Regular cardiac myocyte (primary cell): ENCODE measurements at places on chromosomes 1 and 21. TPM values are rescaled to one million over a fixed set of nuclear protein-coding genes. Genes with fewer than 3 reads are reported as not detected.

The SPRR4 gene
- not detected in 2 replicates for total RNA-seq

The OR6Y1 gene
- total RNA-seq = not detected in 2 replicates

The MIER1 gene
- 34.1 and 42.0 TPM in 2 replicates for total RNA-seq

The LRRN2 gene
- total RNA-seq = not detected in 2 replicates

The NUP210L gene
- total RNA-seq = under 0.01 and 0.28 TPM in 2 replicates

The LMO4 gene
- 64.8 and 65.4 TPM in 2 replicates for total RNA-seq

The ARHGEF19 gene
- total RNA-seq = 5.4 and 6.2 TPM in 2 replicates

The ADORA3 gene
- not detected in 2 replicates for total RNA-seq

The AMPD1 gene
- not detected in 2 replicates for total RNA-seq

The FNDC5 gene
- 0.38 and 0.85 TPM in 2 replicates for total RNA-seq

The PLOD1 gene
- total RNA-seq = 626 and 996 TPM in 2 replicates

The LCE3E gene
- total RNA-seq = not detected in 2 replicates

The RGS8 gene
- 0.28 TPM in 1 of 2 replicates, not detected in the other for total RNA-seq

The SELE gene
- under 0.01 TPM in 2 replicates for total RNA-seq

The OR2L5 gene
- total RNA-seq = not detected in 2 replicates

The DISP3 gene
- total RNA-seq = under 0.01 TPM in 1 of 2 replicates, not detected in the other

The AHDC1 gene
- 4.4 and 5.6 TPM in 2 replicates for total RNA-seq

The KHDC4 gene
- total RNA-seq = 24.3 and 26.5 TPM in 2 replicates

The ADGRL4 gene
- total RNA-seq = 35.0 and 60.8 TPM in 2 replicates

The CD160 gene
- 0.28 TPM in 1 of 2 replicates, not detected in the other for total RNA-seq

The AGTRAP gene
- 38.0 and 58.3 TPM in 2 replicates for total RNA-seq

The CYP2J2 gene
- not detected in 2 replicates for total RNA-seq

The KIF21B gene
- 0.19 and 0.28 TPM in 2 replicates for total RNA-seq

The EYA3 gene
- total RNA-seq = 11.3 and 13.2 TPM in 2 replicates

The TFF2 gene
- total RNA-seq = not detected in 2 replicates

The CD244 gene
- 1.1 TPM in 1 of 2 replicates, not detected in the other for total RNA-seq

The PATJ gene
- total RNA-seq = 2.3 and 7.9 TPM in 2 replicates

The SLC16A4 gene
- 16.3 and 42.0 TPM in 2 replicates for total RNA-seq

The C8A gene
- total RNA-seq = not detected in 2 replicates

The APCS gene
- not detected in 2 replicates for total RNA-seq

The PLA2G5 gene
- 0.56 TPM in 1 of 2 replicates, not detected in the other for total RNA-seq

The LYPD8 gene
- 0.28 TPM in 1 of 2 replicates, not detected in the other for total RNA-seq

The VWA5B1 gene
- not detected in 2 replicates for total RNA-seq

The EPHA8 gene
- total RNA-seq = not detected in 2 replicates

The GPR25 gene
- total RNA-seq = not detected in 2 replicates

The KLHDC9 gene
- total RNA-seq = 0.28 and 0.38 TPM in 2 replicates

The TSSK3 gene
- total RNA-seq = 0.56 TPM in 1 of 2 replicates, not detected in the other

The KCNE2 gene
- total RNA-seq = not detected in 2 replicates

The RXFP4 gene
- under 0.01 TPM in 1 of 2 replicates, not detected in the other for total RNA-seq

The TDRD10 gene
- 0.28 TPM in 1 of 2 replicates, not detected in the other for total RNA-seq

The LMX1A gene
- total RNA-seq = not detected in 2 replicates

The PLPPR4 gene
- 5.2 and 18.9 TPM in 2 replicates for total RNA-seq

The TAF1A gene
- total RNA-seq = 13.0 and 16.1 TPM in 2 replicates

The C1orf94 gene
- not detected in 2 replicates for total RNA-seq

The FABP3 gene
- total RNA-seq = 2.7 and 2.8 TPM in 2 replicates

The TMEM82 gene
- total RNA-seq = not detected in 2 replicates

The BRDT gene
- not detected in 2 replicates for total RNA-seq

The KRTAP13-3 gene
- total RNA-seq = not detected in 2 replicates

The TCHH gene
- total RNA-seq = under 0.01 TPM in 1 of 2 replicates, not detected in the other

The CAMSAP2 gene
- total RNA-seq = 21.7 and 23.1 TPM in 2 replicates

The GJA9 gene
- total RNA-seq = not detected in 2 replicates

The SMCP gene
- not detected in 2 replicates for total RNA-seq

The GBP4 gene
- 1.1 and 2.3 TPM in 2 replicates for total RNA-seq
